Liver (tissue), 10 donors: ENCODE measurements at places on chromosomes 4 and X. TPM values are rescaled to one million over a fixed set of nuclear protein-coding genes. Genes with fewer than 3 reads are reported as not detected.

The BEND2 gene
- total RNA-seq = not detected

The PRPS2 gene
- 13.1 TPM for total RNA-seq

GRCh38 chr4:73603271-73603710 is 16.9 kb downstream of the RASSF6 start:
- H3K4me1 ChIP-seq = no peaks in the 10 kb centered on the region
- no peaks in the 10 kb centered on the region for H3K36me3 ChIP-seq
- no peak overlapping the region for H3K4me3 ChIP-seq
- H3K27me3 ChIP-seq = no peaks in the 10 kb centered on the region
- no peak overlapping the region for H3K27ac ChIP-seq
- DNase-seq = no peak

DNA sequence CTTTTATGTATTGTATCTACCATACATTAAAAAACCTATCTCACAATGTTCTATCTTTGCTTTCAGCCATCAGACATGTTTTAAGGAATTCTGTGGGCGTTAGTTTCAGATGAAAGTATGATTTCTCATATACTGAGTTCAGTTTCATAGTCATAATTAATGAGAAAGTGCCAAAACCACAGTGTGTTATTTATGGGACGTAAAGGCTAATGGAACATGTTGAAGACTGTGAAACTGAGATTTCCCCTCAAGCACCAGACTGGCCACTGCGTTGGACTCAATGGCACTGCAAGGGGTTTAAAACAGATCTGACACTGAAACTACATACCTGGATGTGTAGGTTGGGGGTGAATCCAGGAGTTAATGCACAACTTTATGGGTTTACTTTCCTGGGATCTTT is 32.0 kb downstream of the F8 start:
- H3K27me3 ChIP-seq = no peaks in the 10 kb centered on the region
- H3K36me3 ChIP-seq = no peaks in the 10 kb centered on the region
- no peak for DNase-seq
- H3K4me1 ChIP-seq = peaks cover 12% of the 10 kb centered on the region

- DNase-seq = no peak
- H3K27ac ChIP-seq = no peak overlapping the region
- H3K27me3 ChIP-seq = no peaks in the 10 kb centered on the region
- H3K36me3 ChIP-seq = no peaks in the 10 kb centered on the region
- H3K4me3 ChIP-seq = no peak overlapping the region
- no peaks in the 10 kb centered on the region for H3K4me1 ChIP-seq
Measured at GRCh38 chr4:185370268-185370949, 25.3 kb downstream of the LRP2BP start.
